GM18507 (cell line): ENCODE measurements at places on chromosomes 6 and 20.

GRCh38 chr6:8383584-8383983 lies 51.8 kb downstream of the SLC35B3 start:
- no peak for DNase-seq

DNA sequence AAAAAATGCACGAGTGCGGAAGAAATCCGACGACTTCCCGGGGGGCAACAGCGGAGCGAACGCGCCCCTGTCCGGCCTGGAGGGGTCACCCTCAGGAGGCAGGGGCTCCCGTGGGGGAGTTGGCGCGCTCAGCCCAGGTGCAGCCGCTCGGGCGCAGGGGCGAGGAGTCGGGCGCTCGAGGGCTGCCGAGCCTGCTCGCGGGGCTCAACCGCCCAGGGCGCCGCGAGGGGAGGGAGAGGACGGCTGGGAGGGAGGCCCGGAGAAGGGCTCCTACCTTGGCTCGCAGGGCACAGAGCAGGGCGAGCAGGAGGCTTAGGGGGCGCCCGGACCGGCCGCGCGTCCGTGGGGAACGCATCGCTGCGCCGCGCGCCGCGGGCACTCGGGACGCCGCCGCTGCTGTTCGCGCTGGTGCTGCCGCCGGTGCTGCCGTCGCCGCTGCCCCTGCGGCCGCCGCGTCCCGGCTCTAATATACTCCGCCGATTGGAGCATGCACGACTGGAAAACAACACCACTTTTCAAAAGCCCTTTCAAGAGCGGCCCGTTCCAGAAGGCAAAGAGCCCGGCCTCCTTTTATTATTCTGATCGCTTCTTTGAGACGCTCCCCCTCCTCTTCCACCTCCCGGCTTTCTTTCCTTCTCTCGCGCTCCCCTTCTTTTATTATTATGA lies 490 bp downstream of the JAG1 start:
- DNase-seq: no peak

- no peak for DNase-seq
Measured at GRCh38 chr6:16698997-16699868, 62.0 kb downstream of the ATXN1 start.

DNA sequence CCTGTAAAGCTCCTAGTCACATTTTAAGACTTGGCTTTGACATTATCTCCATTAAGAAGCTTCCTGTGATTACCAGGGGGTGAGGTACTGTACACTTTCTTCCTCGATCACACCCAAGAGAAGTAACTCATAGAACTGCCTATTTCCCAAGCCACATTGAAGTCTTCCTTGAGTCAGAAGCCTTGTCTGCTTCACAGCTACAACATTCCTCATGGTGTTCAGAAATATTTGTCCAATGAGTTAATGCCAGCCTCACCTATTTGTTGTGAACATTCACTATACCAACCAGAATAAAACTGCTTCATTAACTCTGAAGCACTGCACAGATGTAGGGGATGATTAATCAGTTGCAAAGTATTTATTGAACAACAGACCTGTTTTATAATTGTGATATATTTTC lies 622.3 kb downstream of the PTPRT start:
- no peak for DNase-seq

DNA sequence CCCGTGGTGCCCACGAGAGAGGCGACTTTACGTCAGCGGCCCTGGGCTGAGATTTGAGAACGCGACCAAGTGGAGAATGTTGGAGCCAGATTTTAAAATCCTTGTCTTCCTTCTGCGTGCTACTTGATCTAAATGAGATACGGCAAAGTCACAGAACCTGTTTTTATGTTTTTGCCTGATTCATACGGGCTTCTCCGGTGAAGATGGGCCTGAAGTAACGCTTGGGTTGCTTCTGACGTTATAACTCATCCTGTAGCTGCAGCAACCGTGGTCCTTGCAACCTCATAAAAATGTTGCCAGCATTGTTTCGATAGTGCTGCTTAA lies 462 bp upstream of the SLC35B3 start:
- no peak for DNase-seq
